ENCODE measurements at places on chromosomes 11 and 22.

GRCh38 chr11:94851864-94852636 lies 83.9 kb downstream of the AMOTL1 start:
- DNase-seq = no peak

DNA sequence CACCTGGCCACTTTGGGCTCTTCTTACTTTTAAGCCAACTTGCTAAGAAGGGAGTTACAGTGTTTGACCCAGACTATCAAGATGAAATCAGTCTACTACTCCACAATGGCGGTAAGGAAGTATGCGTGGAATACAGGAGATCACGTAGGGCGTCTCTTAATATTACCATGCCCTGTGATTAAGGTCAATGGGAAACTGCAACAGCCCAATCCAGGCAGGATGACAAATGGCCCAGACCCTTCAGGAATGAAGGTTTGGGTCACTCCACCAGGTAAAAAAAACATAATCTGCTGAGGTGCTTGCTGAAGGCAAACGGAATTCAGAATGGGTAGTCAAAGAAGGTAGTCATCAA lies 1.0 kb upstream of the YPEL4 start:
- no peak for DNase-seq

DNA sequence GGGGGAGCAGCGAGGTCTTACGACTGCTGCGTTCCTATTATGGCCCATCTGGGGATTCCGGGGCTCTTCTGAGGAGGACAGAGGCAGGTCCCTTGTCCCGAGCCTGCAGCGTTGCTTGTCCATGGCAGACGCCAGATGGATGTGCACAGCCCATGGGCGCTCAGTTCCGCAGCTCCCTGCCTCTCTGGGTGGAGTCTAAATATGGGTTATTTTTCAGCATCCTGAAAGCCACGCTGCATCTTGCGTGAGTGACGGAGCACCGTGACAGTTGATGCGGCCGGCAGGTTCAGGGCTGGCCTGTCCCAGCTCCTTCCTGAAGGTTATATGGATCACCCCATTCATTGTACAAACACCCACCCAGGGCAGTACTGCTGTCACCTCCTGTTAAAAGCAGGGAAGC lies 1169.4 kb downstream of the BRD1 start:
- no peak for DNase-seq

- DNase-seq = no peak
These were observed 90.5 kb upstream of the XKR3 start for GRCh38 chr22:16915701-16916100.

DNA sequence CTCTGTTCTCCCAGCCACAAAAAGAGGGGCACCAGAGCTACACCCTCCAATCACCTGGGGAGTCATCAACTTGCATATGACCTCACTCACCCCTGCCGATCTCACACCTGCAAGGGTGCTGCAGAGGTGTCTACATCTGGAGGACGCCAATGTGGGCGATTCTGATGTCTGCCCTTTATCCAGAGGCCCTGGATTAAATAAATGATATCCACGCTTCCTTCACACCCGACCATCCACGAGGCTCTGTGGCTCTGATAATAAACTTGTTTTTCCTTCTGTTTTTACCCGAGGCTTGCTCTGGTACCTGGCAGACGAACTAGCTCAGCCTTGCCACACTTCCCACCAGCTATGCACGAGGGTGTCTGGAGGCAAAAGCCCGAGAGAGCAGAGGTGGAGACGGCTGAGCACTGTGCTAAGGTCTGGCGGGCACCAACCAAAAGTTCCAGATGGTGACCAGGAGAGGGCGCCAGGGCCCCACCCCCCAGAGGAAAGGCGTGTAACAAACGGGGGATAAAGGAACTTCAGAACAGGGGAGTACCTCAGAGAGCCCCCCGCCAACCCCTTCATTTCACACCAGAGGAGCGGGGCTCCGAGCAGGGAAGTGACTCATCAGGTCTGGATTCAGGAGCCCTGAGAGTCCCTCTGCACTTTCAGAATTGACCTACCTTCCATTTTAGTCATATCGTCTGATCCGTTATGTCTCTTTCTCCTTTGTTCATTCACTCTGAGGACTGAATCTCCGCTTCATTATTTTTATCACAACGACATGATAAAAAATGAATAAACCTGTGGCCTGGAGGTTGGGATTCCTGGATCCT lies 13.5 kb downstream of the SCN3B start:
- DNase-seq = peak; percentile 7

DNA sequence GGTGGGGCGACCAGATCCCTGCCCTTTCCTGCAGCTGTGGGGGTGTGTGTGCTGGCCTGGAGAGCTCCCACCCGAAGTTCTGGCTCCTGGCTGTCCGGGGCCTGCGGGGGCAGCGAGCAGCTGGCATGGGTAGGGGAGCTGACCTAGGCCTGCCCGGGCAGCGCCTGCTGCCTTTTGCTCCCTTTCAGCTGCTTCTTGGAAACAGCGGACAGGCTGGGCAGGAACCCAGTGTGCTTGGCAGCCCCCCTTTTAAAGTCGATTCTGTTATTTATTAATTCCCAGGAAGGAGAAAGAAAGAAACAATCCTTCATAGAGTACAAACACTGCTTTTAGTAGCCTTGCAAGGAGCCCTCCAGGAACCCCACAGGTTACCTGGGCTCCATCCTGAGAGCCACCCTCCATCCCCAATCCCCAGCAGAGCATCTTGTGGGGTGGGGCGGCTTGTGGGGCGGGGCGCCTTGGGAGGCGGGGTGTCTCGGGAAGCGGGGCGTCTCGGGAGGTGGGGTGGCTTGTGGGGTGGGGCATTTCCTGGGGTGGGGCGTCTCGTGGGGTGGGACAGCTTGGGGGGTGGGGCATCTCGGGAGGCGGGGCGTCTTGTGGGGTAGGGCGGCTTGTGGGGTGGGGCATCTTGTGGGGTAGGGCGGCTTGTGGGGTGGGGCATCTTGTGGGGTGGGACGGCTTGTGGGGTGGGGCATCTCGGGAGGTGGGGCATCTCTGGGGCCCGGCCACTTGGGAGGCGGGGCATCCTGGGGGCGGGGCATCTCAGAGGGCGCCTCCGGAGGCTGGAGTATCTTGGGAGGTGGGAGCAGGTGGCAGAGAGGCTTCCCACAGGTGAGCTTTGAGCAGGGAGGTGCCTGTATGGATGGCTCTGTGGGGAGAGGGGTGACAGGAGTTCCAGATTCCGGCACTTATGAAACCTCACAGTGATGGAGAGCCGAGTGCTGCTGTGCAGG lies 7.0 kb downstream of the CD81 start:
- DNase-seq = peak; percentile 64

DNA sequence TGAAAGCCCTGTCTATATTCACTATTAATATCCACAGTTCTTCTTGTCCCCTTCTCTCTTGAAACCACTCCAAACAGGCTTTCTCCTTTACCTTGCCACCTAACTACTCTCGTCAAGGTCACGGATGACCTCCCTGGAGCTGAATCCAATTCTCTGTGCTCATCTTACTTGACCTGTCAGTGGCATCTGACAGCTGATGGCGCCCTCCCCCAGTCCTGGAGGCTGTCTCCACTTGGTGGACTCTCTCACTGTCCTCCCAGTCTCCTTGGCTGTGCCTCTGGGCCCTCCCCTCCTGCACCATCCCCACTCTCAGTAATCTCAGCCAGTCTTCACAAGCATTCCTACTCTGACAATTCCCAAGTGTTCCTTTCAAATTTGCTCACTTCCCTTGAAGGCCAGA lies 8.7 kb downstream of the TNKS1BP1 start:
- DNase-seq = no peak

DNA sequence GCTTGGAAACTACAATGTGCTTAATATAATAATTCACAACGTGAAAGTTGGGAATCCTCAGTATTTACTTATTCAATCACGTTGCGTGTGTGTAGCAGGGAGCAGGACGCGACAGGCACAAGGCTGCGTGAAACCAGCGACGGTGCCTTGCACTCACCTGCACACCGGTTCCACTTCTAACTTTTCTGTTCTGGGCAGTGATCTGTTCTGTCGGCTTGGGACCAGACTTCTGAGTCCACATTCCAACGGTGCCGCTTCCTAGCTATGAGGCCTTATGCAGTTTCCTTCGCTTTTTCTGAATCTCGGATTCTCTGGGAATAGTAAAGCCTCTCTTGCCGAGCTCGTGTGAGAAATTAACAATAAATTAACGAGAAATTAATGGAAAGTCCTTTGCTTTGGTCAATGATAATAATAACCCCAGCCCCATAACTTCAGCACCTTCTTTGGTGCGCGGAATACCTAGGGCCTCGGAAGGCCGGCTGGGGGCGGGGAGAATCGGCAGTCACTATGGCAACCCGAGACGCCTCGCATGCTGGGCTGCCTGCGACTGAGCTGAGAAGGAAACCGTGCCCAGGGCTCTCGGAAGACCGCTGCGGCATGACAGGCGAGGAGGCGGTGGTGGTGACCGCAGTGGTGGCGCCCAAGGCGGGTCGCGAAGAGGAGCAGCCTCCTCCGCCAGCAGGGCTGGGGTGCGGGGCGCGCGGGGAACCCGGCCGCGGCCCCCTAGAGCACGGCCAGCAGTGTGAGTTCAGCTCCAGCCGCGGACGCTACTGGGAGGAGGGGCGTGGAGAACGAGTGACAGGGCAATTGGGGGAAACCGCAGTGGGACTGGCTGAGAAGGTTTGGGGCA lies at the start of gene C11orf97:
C11orf97 (plus strand) TSS at position 530 of the 850 bp plus-strand sequence; CDS start at position 598, 68 bp downstream.
- no peak for DNase-seq

DNA sequence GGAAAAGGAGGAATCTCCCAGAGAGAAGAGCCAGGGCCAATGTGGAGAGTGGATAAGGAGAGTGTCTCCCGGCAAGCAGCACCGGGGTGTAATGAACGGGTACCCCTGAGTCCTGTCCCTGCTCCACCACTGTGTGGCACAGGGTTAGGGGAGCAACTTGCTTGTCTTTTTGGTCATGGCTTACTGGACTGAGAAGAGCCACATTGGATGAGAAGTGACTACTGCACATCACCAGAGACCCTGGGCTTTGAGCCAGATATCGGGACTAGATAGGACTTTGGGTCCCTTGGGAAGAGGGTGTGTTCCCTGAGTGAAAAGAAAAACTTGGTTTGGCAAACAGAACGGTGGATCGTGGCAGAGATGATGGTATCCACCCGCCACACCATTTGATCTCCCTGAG lies 24.6 kb downstream of the SDHAF2 start:
- DNase-seq = no peak

DNA sequence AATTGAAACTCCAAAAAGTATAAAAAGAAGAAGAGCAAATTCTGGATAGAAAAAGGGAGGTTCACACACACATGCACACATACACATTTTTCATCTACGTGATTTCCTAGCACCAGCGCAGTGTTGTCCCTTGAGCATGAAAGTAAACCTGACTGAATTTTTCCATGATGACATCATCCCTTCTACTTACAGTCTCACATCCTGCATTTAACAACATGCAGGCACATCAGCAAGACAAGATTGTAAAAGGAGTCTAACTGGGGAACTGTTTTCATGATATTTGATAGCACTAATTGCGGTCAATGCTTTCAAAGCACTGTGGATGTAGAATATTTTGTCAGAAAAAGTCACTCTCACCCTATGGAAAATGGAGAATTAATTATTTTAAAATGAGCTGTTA lies 36.6 kb downstream of the GAS2 start:
- no peak for DNase-seq
